ENCODE measurements at places on chromosomes 2 and 18.

GRCh38 chr2:211751848-211752247, 786.8 kb downstream of the ERBB4 start:
- DNase-seq: no peak

GRCh38 chr18:45127405-45127804, 446.7 kb downstream of the SETBP1 start:
- DNase-seq: no peak

DNA sequence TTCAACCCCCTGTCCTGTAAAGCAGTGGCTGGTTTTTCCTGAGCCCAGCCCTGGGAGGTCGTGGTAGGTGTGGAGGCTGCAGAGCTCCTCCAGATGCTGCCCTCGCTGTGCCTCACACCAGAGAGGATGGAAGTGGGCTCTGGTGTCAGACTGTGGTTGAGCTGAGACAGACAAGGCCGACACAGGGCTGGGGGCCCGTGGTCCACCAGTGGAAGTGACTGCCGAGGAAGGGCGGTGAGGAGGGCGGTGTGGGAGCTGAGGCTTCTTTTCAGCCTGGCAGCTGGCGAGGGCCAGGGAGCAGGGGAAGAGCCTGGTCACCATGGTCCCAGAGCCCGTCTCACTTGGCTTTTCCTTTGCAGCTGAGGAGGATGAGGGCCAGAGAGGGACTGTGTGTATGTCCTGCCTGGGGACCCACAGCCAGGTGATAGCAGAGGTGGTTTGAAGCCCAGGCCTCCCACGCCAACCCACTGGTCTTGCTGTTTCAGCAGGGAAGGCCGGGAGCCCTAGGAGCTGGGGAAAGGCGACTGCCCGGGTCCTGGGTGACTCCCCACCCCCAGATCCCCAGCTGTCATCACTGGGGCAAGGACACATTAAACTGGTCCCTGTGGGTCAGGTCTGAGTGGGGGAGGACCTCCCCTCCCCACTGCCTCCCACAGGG, 8.5 kb downstream of the SFTPB start:
- no peak for DNase-seq

DNA sequence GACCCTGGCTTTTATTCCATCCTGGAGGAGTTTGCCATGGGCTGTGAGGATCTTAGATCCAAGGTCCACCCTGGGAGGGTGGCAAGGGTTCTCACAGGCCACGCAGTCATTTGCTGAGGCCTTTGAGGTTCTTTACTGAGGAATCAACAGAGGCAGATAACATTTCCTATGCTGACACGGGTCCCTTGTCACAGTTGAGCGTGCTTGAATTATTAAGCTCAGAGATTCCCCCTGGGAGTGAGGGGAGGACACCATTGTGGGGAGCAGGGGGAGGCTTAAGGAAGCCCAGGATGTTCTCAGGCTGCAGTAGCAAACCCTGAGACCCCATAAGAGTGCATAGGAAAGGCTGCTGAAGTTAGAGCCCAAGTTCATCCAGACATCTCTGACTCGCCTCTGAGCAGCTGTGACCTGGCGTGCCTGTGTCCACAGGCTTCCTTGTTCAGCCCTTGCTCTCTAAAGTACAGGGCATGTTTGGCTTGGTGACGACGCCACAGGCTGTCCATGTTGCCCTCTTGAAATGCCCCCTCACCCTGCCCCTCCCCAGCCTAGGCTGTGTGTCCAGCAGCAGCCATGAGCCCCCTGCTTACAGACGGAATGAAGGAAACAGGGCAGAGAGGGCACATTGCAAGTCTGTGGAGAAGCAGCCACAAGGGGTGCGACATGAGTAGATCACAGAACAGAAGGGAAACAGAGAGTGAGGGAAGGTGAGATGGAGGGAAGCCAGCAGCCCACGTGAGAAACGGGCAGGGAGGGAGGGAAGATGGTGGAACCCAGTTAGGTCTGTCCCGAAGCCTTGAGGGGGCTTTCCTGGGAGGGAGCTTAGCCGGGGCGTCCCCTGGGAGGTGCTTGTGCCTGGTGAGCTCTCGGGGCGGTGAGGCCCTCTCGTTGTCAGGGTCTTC, 34.0 kb downstream of the NAPG start:
- DNase-seq: no peak

DNA sequence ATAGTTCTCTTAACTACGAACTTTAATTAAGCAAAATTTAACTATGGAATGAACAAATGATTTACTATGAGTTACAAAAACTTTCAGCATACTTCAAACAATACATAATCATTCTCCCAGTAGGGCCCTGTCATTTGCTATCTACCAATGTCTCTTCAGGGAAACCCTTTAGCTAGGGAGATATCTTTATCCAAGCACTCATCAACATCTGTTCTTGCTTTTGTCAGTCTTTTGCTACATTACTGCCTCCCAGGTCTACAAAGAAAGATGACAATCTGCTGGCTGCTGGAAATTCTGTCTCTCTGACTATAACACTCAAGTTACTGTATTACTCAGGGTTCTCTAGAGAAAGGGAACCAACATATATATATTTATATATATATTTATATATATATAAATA, 1626.3 kb upstream of the CELF4 start:
- DNase-seq: no peak

DNA sequence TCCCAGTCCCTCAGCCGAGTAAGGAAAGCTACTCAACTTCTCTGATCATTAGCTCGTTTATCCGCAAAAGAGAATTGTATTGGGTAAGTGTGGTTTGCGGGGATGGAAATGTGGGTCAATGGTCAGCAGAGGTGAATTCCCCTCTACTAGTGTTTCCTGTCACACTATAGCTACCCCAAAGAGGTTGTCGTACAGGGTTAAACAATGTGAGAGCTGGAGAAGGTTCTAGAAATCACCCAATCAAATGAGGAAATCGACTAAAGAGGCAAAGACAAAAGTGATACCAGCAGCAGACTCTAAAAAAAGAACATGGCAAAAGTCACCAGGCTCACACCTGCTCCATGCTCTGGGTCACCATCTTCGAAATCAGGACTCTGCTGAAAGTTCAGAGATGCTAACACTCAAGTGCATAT, 144.7 kb upstream of the ITGA4 start:
- no peak for DNase-seq

DNA sequence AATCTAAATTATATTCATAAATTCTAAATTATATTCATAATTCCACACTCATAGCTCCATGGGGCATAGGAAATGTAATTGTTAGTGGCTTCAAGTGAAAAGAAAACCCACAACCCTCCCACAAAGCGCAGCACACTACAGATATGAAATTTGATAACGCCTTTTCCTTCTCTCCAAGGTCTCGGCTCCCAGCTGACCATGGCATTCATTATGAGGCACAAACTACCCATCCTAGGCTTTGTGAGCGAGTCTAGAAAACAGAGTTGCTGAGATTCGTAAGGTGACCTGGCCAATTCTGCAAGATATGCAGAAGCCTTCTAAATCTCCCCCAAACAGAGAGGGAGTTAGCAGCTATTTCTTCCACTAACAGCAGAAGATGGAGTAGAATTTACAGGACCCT, 5.4 kb downstream of the NPPC start:
- DNase-seq: no peak

DNA sequence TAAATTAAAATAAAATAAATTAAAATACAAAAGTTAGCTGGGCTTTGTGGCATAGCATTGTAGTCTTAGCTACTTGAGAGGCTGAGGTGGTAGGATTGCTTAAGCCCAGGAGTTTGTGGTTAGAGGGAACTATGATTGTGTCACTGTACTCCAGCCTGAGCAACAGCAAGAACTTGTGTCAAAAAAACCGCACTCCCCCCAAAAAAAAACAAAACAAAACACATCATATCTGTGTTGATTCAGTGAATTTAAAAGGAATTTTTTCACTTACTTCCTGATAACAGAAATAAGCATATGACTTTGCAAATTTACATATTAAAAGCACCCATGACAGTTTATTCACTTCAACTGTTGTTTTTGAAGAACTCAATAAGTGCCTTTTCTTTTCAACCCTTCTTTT, 68.1 kb upstream of the PELI1 start:
- no peak for DNase-seq

DNA sequence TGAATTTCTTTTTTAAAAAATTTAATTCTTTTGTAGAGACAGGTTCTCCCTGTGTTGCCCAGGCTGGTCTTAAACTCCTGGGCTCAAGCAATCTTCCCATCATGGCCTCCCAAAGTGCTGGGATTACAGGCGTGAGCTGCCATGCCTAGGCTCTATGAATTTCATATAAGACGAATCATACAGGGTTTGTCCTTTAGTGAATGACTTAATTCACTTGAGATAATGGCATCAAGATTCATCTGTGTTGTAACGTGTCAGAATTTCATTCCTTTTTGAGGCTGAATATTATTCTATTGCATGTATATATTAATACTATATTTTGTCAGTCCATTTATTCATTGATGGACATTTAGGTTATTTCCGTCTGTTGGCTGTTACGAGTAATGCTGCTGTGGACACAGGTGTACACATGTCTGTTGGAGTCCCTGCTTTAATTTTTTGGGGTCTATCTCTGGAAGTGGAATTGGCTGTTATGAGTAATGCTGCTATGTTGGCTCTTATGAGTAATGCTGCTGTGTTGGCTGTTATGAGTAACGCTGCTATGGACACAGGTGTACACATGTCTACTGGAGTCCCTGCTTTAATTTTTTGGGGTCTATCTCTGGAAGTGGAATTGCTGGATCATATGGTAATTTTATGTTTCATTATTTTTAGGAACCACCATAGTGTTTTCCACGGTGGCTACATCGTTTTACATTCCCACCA, 210.6 kb downstream of the CAMKMT start:
- no peak for DNase-seq

GRCh38 chr2:173568054-173568453, 213.4 kb downstream of the CDCA7 start:
- no peak for DNase-seq

GRCh38 chr2:74736589-74736988, 82.5 kb downstream of the SEMA4F start:
- DNase-seq: no peak

GRCh38 chr2:151973901-151974199, 125.0 kb downstream of the CACNB4 start:
- DNase-seq: no peak

GRCh38 chr18:77254711-77255405, 5.2 kb downstream of the GALR1 start:
- DNase-seq: no peak

GRCh38 chr2:240159251-240159839, 18.9 kb upstream of the OTOS start:
- no peak for DNase-seq

- DNase-seq: no peak
These were observed 4.6 kb downstream of the SIX2 start for GRCh38 chr2:45004562-45005191.

- DNase-seq: peak; percentile 29
These were observed 6.8 kb downstream of the SCTR start for GRCh38 chr2:119517433-119517832.

DNA sequence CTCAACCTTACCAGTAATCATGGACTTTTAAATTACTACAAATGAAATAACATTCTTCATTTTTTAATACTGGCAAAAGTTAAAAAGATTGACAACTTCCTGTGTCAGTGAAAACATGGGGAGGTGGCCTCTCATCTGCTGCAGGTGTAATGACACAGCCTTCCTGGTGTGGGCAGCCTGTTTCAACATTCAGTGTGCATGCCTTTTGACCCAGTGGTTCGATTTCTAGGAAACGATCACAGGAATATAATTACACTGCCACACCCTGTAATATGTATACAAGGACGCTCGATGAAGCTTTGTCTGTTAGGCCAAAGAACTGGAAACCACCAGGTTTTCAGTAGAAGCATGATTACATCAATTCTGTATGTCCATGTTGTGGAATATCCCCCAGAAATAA, 68.7 kb downstream of the MTHFD2 start:
- peak; percentile 31 for DNase-seq

GRCh38 chr18:49858309-49859020, 45.1 kb upstream of the ACAA2 start:
- peak; percentile 44 for DNase-seq

DNA sequence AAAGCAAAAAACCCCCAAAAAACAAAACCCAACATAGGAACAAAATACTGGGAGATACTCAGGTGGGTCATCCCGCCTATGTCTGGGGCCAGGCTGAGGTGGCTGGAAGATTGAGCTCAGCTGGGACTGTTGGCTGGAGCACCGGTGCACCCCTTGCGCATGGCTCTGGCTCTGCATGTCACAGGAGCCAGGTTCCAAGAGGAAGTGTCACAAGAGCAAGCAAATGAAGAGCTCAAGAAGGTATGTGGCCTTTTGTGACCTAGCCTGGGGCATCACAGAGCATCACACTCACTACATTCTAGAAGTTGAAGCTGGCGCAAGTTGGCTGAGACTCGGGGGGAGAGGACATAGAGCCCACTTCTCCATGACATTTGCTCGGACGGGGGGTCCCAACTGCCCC, 40.6 kb downstream of the PDCL3 start:
- no peak for DNase-seq

- peak; percentile 2 for DNase-seq
These were observed 345.1 kb downstream of the DYSF start for GRCh38 chr2:71798266-71799012.

DNA sequence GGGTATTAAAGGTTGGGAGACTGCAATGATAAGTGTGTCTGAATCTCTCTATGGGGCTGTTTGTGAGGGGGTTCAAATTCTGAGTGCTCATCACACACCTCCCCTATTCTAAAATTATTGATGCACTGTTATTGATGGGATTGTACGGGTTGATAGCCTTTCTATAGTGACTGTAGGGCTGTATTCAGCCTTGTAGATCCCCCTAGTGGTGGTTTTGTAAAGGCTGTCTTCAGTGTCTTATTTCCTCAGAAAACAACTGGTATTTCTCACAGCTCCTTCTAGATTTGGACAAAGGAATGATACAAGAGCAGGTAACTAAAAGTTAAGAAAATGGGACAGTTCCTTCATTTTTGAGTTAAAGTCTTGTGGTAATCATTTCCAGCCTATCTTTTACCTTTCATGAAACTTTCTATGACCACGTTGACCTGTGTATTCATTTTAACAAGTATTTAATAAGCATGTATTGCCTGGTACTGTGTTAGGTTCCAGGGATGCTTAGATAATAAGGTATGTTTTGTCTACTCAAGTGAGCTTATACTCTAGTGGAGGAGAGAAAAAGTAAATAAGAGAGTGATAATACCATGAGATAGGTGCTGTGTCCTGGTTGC, 21.2 kb downstream of the SMAD4 start:
- DNase-seq: no peak

- no peak for DNase-seq
These were observed 531.5 kb upstream of the SALL3 start for GRCh38 chr18:78448106-78448505.

DNA sequence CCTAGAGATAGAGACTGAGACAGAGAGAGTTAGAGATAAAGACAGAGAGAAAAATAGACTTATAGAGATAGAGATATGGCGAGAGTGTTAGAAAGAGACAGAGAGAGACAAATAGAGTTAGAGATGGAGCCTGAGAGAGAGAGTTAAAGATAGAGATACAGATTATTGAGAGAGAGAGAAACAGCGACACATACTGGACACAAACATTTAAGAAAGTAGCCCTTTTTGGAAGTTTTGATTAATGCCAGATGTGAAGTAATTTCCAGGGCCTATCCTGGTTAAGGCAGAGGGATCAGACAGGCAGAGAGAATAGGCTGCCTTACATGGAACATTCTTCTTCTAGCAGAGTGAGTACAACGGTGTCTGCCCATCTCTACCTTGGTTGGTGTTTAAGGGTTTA, 311.6 kb upstream of the CDH7 start:
- no peak for DNase-seq

Measured in activated T-cell treated with anti-CD3 and anti-CD28 coated beads for 48 hours (primary cell).